NCI-H82 (cell line): ENCODE measurements at places on chromosomes 7 and 10.

DNA sequence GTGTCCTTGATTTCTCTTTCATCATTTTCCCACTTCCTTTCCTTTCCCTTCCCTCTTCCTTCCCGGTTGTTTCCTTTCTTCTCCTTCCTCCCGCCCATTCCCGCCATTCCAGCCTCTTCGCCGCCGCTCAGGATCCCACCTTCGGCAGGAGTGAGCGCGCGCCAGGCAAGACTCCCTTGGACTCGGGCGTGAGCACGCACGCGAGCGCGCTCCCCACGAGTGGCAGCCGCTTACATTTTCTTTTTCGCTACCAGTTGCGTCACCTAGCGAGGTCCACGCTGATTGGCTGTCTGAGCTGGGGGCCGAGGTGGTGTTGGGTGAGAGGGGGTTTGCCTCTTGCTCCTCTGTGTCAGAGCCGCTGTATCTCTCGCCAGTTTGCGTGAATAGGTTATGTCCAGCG is 11.8 kb downstream of the ZAN start:
- DNase-seq = peak; percentile 72

DNA sequence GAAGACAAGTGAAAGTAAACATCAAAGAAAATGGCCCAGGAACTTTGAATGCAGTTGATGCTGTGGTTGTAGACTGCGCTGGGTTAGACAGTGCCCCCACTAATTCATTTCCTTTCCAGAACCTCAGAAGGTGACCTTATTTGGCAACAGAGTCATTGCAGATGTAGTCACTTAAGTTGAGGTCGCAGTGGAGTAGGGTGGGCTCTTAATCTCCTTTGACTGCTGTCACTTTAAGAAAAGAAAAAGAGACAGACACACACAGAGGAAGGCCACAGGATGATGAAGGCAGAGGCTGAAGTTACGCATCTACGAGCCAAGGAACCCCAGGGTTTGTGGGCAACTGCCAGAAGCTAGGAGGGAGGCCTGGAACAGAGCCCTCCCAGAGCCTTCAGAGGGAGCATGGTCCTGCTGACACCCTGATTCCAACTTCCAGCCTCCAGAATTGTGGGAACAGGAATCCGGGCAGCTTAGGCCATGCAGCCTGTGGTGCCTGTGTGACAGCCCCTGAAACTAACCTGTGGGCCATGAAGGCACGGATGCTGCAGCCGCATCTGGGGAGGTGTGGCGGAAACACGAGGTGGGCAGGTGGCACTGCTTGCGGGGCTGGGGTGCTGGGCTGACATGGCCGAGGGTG is 107.6 kb downstream of the PRKAG2 start:
- no peak for DNase-seq

DNA sequence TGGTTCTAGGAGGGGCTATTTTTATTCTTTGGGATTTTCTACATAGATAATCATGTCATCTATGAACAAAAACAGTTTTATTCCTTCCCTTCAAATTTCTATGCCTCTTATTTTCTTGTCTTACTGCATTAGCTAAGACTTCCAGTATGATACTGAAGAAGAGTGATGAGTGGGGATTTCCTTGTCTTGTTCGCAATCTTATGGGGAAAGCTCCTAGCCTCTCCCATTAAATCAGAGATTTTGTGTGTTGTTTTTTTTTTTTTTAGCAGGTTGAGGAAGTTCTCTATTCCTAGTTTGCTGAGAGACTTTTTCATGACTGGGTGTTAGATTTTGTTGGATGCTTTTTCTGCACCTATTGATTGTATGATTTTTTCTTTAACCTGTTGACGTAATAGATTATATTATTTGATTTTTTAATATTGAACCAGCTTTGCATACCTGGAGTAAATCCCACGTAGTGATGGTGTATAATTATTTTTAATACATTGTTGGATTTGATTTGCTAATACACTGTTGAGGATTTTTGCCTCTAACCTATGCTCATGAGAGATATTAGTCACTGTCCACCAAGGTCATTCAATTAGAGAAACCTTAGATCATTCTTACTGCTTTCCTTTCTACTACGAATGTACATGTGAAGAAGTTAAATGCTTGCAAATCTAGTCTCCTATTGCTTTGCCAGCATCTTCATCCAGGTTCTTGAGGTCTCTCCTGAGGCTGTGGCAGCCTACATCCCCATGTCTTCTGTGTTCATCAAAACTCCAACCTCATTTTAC is 6.5 kb downstream of the ATP5F1C start:
- DNase-seq = no peak

GRCh38 chr10:12927896-12928295 is 73.6 kb downstream of the CCDC3 start:
- no peak for DNase-seq

- DNase-seq = no peak
These were observed 5.4 kb upstream of the HKDC1 start for GRCh38 chr10:69214666-69215131.

DNA sequence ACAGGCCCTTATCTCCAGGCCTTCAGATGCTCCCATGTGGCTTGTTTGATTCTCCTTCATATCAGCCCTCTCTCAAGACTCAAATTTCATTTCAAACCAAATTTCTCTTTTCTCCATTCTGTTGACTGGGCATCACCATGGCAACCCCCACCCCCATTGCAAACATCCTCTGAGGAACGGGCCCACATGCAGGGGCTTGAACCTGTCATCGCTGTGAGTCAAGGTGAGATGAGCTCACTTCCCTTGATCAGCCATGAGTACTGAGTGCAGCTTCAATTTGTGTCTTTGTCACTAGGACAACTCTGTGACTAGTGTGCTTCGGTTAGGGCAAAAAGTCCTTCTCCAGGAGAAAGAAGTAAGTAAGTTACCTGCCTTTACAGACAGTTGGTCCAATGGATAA is 41.9 kb downstream of the CALML3 start:
- DNase-seq = no peak

DNA sequence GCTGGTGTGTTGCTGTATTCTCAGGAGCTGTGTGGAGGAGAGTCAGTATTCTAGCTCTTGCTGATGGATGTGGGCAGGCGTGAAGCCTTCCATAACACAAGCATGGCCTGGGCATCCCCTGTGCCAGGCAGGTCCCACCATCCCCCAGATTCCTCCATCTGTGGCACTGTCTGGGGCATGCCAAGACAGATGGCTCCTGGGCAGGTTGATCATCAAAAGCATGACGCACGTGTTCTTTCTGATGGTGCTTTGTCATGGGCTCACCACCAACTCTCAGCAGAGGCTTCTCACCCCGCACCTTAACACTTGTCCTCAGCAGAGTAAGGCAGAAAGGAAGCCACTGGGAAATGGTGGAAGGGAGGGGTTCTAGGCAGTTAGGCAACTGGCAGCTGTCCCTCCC is 364.3 kb downstream of the PLXNA4 start:
- DNase-seq = no peak

GRCh38 chr7:88226886-88227516 is 7.2 kb upstream of the SRI start:
- DNase-seq = no peak

DNA sequence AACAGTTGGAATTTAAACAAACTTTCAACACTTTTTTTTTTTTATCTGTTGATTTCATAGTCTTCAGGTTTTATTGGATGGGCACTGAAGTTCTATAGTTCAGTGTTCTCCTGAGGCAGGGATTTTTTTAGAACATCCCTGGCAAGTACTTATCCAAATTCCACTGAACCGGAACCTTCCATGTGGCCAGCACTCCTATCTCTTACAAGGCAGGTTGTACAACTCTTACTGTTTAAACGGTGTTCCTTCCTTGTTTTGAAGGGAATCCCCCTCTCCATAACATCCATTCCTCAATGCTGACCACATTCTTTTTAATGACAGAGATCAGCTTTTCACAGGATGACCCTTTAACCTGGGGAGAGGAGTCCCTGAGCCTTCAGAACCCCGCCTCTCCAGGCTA is 238.9 kb upstream of the CTBP2 start:
- no peak for DNase-seq
